ENCODE measurements at places on chromosomes 4 and X. TPM values are rescaled to one million over a fixed set of nuclear protein-coding genes. Genes with fewer than 3 reads are reported as not detected.

CXCR3 gene
- not detected for total RNA-seq

PSAPL1 gene
- total RNA-seq, result not detected

ARX gene
- not detected for total RNA-seq

HSD17B13 gene
- 0.04 TPM for total RNA-seq

DCAF8L1 gene
- not detected for total RNA-seq

AIMP1 gene
- 30.3 TPM for total RNA-seq

SPANXN3 gene
- total RNA-seq, result not detected

AMBN gene
- total RNA-seq, result not detected

MAGEB10 gene
- not detected for total RNA-seq

YIPF6 gene
- 25.5 TPM for total RNA-seq

CENPVL2 gene
- total RNA-seq, result 0.96 TPM

FGFBP2 gene
- not detected for total RNA-seq

NPY5R gene
- not detected for total RNA-seq

SAGE1 gene
- total RNA-seq, result not detected

MTM1 gene
- total RNA-seq, result 6.6 TPM

HAUS3 gene
- total RNA-seq, result 9.2 TPM

NHSL2 gene
- total RNA-seq, result 1.6 TPM

ARMCX5 gene
- 14.8 TPM for total RNA-seq

PLP1 gene
- total RNA-seq, result not detected

NUDT10 gene
- total RNA-seq, result 5.8 TPM

GABRG1 gene
- total RNA-seq, result not detected

SH3TC1 gene
- total RNA-seq, result 30.5 TPM

ARHGAP24 gene
- 9.6 TPM for total RNA-seq

LDB2 gene
- total RNA-seq, result 0.46 TPM

PPP1R2C gene
- not detected for total RNA-seq

ADH7 gene
- not detected for total RNA-seq

All from kidney epithelial cell (primary cell).